GM10248 (cell line): ENCODE measurements at places on chromosomes 13 and 19.

DNA sequence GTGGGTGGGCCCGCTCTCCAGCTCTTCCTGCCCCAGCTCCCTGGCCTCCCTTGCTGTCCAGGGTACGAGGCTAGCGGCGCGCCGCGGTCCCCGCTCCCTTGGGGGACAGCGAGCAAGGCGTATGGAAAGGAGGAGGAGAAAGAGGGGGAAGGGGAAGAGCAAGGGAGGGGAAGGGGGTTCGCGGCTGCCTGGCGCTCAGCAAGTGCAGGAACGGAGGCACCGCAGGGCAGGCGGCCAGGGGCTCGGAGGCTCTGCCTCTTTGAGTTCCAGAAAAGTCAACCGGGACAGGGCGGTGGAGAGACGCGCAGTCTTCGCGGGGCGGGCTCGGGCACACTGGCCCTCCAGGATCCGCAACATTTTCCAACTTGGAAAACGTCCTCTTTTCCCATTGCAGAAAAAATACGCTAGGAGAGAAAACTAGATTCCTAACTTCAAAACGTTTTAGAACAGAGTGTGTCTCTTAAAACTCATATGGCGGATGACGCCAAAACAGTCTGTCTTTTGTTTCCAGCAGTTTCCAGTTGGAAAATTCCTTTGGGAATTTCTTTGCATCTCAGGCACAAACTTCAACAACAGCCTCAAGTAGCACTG is 23.1 kb upstream of the TNFRSF19 start:
- no peak for DNase-seq

GRCh38 chr19:1911995-1912394 is 6.8 kb downstream of the ADAT3 start:
- no peak for DNase-seq

GRCh38 chr19:41928221-41928683 is at the start of gene ERFL:
ERFL (minus strand) TSS chr19:41928449; CDS start chr19:41912919, 15,530 bp downstream.
- no peak for DNase-seq

DNA sequence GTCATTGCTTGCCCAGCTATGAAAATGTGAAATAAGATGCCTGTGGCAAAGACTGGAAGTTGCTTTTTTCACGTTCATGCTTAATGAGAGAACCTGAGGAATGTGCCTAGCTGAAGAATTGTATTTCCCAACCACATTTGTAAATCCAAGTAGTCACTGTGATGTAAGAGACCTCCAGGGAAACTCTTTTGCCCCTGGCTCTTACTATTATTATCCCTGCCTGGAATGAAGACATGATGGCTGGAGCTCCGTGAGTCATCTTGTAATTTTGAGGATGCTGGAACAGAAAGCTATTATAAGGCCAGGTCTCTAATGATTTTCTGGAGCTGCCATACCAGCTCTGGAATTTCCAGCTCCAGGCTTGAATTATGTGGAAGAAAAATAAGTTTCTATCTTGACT is 894.3 kb downstream of the DIAPH3 start:
- no peak for DNase-seq

- DNase-seq, result no peak
Observed at GRCh38 chr19:42553292-42554045, 25.2 kb upstream of the CEACAM1 start.

- no peak for DNase-seq
Observed at GRCh38 chr13:79621449-79621848, 140.5 kb downstream of the NDFIP2 start.
